ENCODE measurements at places on chromosomes 5 and 9. TPM values are rescaled to one million over a fixed set of nuclear protein-coding genes. Genes with fewer than 3 reads are reported as not detected.

DNA sequence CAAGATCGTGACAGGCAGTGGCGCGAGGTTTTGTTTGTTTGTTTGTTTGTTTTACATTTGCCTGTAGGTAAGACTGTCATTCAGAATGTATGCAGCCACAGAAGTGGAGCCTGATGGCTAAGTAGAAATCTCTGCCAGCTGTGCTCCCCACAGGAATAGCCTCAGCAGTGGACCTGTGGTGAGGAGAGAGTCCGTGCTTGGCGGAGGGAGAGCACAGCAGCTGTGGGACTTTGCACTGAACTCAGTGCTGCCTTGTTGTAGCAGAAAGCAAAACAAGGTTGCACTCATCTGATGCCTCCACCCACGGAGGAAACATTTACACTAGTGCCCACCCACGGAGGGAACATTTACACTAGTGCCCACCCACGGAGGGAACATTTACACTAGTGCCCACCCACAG is 4.4 kb upstream of the ZNF782 start:
- no peak overlapping the region for H3K27ac ChIP-seq
- H3K27me3 ChIP-seq, result peaks cover 23% of the 10 kb centered on the region
- peaks cover 13% of the 10 kb centered on the region for H3K4me1 ChIP-seq
- H3K4me3 ChIP-seq, result no peak overlapping the region
- H3K36me3 ChIP-seq, result peaks cover 3% of the 10 kb centered on the region
- DNase-seq, result no peak

Gene HACD4
- 12.9 TPM for total RNA-seq

DNA sequence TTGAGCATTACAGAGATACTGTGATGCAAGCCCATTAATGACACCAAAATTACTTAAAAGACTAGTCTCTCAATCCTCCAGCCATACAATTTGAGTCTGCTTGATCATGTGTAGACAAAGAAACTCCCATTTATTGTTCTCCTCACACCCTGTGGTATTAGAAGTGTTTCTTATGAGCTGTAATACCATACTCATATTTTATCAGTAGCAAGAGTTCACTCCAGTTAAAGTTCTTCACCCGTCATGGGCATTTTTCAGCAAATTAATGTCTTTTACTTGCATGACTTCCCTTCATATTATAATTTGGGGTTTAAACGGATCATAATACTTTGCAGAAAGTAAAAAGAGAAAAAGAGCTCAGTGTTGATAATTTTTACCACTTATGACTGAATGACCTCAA is 242.9 kb downstream of the BNC2 start:
- H3K27ac ChIP-seq, result no peak overlapping the region
- H3K4me3 ChIP-seq, result no peak overlapping the region
- H3K4me1 ChIP-seq, result no peaks in the 10 kb centered on the region
- no peak for DNase-seq
- no peaks in the 10 kb centered on the region for H3K36me3 ChIP-seq

GRCh38 chr5:151496041-151496484 is 48.7 kb downstream of the SLC36A1 start:
- no peak overlapping the region for H3K4me3 ChIP-seq
- H3K27ac ChIP-seq, result no peak overlapping the region
- DNase-seq, result no peak
- peaks cover 5% of the 10 kb centered on the region for H3K4me1 ChIP-seq
- H3K27me3 ChIP-seq, result no peaks in the 10 kb centered on the region

GRCh38 chr9:13360188-13360587 is 80.7 kb upstream of the MPDZ start:
- H3K27me3 ChIP-seq, result no peaks in the 10 kb centered on the region
- H3K36me3 ChIP-seq, result no peaks in the 10 kb centered on the region
- DNase-seq, result no peak
- no peaks in the 10 kb centered on the region for H3K4me1 ChIP-seq

Gene RFX3
- 9.1 TPM for total RNA-seq

- peaks cover 2% of the 10 kb centered on the region for H3K4me1 ChIP-seq
- DNase-seq, result no peak
- no peak overlapping the region for H3K27ac ChIP-seq
- H3K4me3 ChIP-seq, result no peak overlapping the region
- peaks cover 8% of the 10 kb centered on the region for H3K27me3 ChIP-seq
These were observed 148.7 kb upstream of the SLC1A3 start for GRCh38 chr5:36457511-36458270.

GRCh38 chr9:125527471-125528002 is 179.5 kb downstream of the MAPKAP1 start:
- DNase-seq, result no peak
- no peak overlapping the region for H3K4me3 ChIP-seq
- peaks cover 12% of the 10 kb centered on the region for H3K36me3 ChIP-seq
- no peaks in the 10 kb centered on the region for H3K27me3 ChIP-seq

Data from activated CD8-positive, alpha-beta memory T cell treated with anti-CD3 and anti-CD28 coated beads, Interleukin-2, amount 10 ng/mL, durations not matched to agents 7 days and 5 days (primary cell).